ENCODE measurements at places on chromosomes 12 and 14.

- DNase-seq = no peak
These were observed 11.1 kb upstream of the DPF3 start for GRCh38 chr14:72904840-72905561.

DNA sequence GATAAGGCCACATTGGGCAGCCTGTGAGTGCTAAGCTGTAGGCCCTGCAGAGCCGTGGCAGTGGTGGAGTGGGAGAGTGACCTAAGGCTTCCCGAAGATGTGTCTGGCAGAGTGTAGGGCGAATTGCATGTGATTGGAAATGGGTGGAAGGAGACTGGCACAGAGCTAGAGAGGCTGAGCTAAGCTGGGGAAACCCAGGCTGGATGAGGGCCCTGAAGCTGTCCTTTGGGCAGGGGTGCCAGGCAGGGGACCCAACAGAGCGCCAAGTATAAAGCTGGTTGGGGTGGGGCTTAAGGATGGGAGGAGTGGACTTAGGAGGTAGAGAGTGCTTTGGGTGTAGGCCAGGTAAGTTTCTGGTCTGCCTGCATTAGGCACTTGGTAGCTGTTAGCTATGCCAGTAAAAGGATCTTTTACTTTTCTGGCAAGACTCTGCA, 47.9 kb downstream of the WDR20 start:
- DNase-seq = no peak

- no peak for DNase-seq
These were observed 837.4 kb upstream of the USP15 start for GRCh38 chr12:61422786-61423185.

- DNase-seq = no peak
These were observed 211.6 kb downstream of the SLC6A15 start for GRCh38 chr12:84701041-84701440.

DNA sequence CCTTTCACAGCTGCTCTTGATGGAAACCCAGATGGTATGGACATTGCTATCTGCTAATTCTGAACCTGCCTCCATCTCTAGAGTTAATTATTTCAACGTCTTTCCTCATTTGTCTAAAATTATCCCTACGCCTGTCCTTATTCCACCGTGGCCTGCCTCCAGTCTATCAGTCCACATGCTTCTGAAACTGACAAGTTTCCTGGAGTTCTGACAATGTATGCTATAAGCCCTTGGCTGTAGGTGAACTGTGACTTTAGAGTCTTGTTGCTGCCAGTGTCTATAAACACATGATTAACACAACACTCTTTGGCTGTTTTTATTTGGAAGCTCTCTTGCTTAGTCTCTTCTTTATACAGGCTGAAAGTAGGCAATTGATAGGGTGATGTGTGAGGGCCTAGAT, 1052.9 kb downstream of the TMTC2 start:
- no peak for DNase-seq

DNA sequence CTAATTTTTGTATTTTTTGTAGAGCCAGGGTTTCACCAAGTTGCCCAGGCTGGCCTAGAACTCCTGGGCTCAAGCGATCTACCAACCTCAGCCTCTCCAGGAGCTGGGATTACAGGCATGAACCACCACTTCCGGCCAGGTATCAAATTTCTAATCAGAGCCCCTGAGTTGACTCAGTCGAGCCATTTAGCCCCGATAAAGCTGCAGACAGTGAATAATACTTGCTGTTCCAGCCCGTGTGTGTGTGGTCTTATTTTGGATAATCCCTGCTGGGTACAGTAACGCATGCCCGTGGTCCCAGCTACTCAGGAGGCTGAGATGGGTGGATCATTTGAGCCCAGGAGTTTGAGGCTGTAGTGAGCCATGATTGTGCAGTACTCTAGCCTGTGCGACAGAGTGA, 57.0 kb downstream of the TEAD4 start:
- DNase-seq = no peak

- DNase-seq = no peak
These were observed 79.1 kb upstream of the ST8SIA1 start for GRCh38 chr12:22413592-22413991.

DNA sequence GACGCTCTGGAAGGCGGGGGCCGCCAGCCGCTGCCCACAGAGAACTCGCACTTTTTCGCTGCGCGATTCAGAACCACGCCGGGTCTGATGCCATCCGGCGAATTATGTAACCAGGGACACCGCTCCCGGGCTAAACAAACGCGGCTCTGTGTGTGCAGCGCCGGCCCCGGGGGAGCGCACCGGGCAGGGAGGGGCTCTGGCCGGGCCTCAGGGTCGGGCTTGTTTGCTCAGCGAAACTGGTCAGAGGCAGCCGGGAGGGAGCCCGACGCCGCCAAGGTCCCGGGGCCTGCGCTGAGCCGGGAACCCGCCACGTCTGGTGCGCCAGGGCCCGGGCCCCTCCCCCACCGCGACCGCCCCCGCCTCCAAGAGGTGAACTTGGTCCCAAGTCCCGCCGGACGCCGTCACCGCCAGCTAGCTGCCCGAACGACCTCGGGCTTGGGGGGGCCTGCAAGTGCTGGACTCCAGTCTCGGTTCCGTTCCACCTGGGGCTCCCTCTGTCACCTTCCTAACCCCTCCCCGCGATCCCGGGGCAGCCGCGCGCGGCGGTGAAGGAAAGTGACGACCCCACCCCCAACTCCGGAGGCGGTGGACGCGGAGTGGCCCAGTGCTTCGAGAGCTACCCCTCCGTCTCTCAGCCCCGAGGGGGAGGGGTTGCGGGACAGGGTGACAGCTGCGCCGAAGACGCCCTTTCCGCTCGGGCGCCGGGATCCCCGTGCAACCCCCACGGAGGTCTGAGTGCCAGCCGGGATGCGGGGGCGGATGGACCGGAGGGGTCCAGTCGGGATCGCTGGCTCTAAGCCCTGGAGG, 848 bp downstream of the CTDSP2 start:
- peak; percentile 32 for DNase-seq

DNA sequence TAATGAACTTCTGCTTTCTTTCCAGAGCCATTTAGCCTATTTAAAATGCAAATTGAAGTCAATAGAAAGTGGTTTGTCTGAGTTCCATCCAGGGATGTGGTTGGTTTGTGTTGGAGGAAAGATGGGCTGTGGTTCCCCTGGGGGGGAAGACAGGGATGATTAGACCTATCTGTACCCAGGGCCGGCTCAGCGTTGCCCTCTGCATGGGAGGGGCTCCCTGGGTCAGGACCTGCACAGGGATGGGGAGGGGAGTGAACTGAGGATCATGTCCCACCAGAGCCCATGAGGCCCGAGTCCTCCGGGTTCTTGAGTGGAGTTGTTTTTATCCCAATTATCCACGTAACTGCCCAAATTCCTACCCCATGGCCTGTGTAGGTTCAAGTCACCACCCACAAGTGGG, 76.9 kb upstream of the SFSWAP start:
- DNase-seq = no peak

GRCh38 chr14:59358784-59359183, 106.4 kb downstream of the GPR135 start:
- DNase-seq = no peak

DNA sequence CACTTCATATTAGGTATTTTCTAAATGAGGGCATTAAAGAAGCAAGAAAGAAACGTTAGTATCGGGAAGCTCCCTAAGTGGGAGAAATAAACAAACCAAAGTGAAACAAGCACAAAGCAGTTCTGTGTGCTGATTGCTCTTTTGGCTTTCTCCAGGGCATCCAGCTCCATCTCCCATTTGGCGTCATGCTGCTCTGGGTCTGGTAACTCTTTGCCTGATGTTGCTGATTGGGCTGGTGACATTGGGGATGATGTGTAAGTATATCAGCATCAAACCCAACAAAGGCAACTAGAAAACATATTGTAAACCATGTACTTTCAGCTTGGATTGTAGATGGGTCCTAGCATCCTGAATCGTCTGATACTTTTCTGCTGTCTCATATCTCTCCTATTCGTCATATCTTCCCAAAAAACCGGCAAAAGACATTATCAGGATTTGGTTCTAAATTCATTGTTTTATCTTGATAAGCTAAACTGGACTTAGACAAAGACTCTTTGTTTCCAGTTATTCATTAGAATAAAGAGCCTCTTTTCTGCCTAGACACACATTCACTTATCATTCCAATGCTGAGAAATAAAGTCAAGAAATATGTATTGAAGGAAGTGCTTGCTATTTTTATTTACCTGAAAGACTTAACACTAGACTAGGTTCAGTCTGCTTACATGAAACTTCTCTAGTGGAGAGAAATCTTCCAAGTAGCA, 2.4 kb downstream of the CLEC12B start:
- no peak for DNase-seq

- no peak for DNase-seq
These were observed 35.8 kb downstream of the SUSD6 start for GRCh38 chr14:69647213-69647612.

DNA sequence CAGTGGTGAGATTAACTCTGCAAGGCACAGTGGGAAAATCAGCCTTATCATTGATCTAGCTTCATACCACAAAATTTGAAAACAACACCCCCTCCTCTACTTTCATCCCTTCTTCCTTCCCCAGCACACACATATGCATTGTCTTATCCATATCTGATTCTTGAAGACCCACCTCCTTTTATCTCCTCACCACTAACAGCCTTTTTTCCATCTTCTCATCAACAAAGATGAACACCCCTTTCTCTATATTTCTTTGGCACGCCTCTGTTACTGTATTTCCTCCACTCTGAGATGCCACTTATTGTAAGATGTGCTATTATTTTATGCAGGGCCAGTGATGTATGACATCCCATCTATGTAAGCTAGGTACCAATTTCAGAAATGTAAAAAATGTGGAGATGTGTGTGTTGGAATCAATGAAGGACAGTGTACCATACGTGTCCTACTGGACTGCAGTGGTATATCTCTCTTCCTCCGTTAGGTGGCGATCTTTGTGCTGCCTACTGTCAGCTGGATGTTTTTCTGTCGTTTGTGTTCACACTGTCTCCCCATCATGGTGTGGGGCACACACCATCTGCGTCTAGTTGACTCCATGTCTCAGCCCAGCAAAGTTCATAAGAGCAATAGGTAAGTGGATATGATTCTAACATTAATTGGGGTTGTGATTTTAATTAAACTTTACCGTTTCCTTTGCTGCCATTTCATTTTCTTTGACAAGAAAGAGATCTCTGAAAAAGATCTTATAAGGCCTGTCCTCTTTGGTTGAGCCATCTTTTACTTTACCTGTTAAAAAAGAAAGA, 24.0 kb downstream of the CCDC38 start:
- DNase-seq = peak; percentile 50

- DNase-seq = no peak
These were observed 70.4 kb downstream of the ARL6IP4 start for GRCh38 chr12:123050913-123051312.

- no peak for DNase-seq
These were observed 1682.8 kb upstream of the FLRT2 start for GRCh38 chr14:83847102-83847501.

DNA sequence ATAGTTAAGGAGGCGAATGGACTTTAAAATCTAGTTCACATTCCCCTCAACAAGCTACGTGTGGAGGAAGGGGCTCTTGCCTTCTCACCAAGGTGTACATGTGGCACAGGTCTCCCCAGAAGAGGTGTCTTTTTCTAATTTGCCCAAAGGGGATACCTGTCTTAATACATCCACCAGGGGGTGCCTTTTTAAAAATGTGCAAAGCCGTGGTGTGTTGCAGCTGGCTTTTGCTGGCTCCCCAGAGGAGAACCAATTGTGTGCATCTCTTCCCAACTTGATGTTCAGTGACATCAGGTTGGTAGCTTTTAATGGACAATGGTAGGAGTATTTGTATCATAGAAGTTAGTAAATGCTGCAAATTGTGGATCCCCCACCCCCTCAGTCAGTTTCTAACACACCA, 33.8 kb downstream of the CREBL2 start:
- DNase-seq = no peak

- no peak for DNase-seq
These were observed 575.2 kb upstream of the MDGA2 start for GRCh38 chr14:48250575-48250974.

GRCh38 chr12:124582108-124582424, 14.7 kb upstream of the NCOR2 start:
- DNase-seq = no peak

DNA sequence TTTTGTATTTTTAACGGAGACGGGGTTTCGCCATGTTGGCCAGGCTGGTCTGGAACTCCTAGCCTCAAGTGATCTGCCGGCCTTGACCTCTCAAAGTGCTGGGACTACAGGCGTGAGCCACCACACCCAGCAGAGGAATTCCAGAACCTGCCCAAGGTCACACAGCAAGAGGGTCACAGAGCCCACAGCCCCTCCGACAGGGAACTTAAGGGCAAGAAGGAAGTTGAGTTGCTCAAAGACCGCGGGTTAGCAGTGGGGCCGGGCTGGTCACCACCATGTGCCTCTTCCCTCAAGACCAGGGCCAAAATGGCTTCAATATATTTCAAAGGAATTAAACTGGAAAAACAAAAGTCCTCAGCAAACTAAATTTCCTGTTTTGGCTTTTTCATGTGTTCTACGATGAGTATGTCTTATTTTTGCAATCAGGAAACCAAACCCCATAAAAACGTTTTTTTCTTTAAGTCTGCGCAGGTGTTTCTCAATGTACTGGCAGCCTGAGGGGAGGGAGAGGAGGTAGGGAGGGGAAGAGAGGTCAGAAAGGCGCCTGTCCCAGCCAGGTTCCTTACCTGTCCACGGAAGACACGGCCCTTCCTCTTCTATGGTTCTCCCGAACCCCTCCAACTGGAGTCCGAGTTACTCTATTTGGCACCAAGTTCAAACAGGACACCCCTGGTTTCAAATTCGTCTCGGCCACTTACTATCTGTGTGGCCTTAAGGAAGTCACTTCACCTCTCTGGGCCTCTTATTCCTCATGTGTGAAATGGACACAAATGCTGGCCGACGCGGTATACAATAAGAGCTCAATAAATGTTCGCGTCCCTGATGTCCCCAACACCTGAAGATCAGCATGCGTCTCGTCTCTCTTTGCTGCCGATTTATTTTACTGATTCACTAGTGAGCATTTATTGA, 778 bp downstream of the SLC8B1 start:
- DNase-seq = no peak

DNA sequence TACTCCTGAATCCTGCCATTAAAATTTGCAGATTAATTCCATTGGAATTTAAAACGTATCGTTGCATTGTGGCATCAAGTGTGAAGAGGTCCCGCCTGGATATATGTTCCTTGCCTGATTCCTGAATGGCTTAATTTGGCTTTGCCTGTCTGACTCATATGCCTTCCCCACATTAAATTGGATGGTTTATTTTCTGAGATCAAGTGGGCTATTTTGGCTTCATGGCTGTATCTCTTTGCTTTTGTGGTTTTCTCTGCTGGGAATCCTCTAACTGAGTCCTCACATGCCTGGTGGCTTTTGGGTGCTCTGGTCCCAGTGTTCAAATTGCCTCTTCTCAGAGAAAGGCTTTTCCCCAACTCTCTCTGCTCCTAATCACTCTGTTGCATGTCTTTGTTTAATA, 127.9 kb upstream of the DYRK2 start:
- no peak for DNase-seq

DNA sequence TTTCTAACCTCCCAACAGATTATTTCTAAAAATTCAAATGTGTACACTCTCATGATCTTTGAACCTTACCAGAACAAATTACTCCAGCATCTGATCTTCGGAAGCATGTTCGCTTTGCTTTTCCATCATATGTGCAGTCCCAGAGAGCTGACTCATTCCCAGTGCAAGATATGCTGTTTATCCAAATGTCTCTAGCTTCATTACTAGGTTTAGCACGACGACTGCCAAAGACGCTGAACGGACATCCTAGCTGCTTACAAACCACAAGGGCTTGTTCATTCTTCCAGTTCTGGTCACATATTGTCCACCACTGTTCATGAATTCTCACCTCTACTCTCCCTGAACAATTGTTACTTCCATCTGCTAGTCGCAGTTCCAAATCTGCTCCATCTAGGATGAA, 40.5 kb downstream of the CD163L1 start:
- no peak for DNase-seq

All from stimulated activated CD4-positive, alpha-beta T cell treated with anti-CD3 and anti-CD28 coated beads, Interleukin-12 subunit alpha, Interleukin-12 subunit beta, amount 100 ng/mL, for 48 hours (primary cell).